Esophagus squamous epithelium (tissue), 5 donors: ENCODE measurements at places on chromosomes 6 and 20. TPM values are rescaled to one million over a fixed set of nuclear protein-coding genes. Genes with fewer than 3 reads are reported as not detected.

DNA sequence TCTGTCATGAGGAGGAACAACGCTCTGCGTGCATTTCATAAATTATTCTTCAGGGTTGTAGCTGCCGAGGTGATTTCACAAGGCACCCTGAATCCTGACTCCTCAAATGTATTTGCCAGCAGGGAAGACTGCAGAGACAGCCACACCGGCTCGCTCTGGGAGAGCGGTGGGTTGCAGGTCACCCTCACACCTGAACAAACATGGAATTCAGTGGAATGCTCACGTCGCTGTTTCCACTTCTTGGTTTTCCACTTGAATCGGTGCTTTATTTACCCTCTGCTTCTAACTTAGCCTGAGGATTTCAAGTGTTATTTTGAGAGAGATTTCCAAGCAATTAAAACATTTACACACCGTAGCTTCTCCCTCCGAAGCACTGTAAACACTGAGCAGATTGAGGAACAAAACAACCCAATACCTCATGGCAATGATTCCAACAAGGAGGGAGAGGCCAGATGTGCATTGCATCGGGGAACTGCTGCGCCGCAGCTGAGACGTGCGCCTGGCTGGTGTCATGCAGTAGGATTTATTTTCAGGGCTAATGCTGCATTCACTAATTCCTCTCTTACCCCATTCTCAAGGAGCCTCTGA is 59.5 kb upstream of the GGTLC1 start:
- no peaks in the 10 kb centered on the region for H3K36me3 ChIP-seq
- DNase-seq: no peak
- no peaks in the 10 kb centered on the region for H3K27me3 ChIP-seq
- H3K27ac ChIP-seq: no peak overlapping the region
- no peaks in the 10 kb centered on the region for H3K4me1 ChIP-seq
- no peak overlapping the region for H3K4me3 ChIP-seq

DNA sequence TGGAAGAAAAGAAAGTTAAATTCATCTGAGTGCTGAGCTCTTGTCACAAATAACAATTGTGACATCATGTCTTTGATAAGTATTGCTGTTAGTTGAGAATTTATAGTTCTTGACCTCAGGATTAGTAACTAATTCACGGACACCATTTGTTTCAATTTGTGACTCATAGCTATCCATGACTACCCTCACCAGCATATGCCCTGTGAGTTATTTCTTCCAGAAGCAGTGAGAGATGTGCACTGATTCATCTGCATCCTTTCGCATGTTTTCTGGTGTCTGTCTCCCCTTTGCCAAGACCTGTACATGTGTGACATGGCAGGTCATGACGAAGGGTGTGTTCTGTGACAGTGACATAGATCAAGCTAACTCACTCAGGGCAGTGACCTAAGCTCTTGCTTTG is 86.9 kb downstream of the SOBP start:
- H3K36me3 ChIP-seq: no peaks in the 10 kb centered on the region
- no peak for DNase-seq
- no peaks in the 10 kb centered on the region for H3K4me1 ChIP-seq
- no peaks in the 10 kb centered on the region for H3K27me3 ChIP-seq
- H3K4me3 ChIP-seq: no peak overlapping the region
- H3K27ac ChIP-seq: no peak overlapping the region

DNA sequence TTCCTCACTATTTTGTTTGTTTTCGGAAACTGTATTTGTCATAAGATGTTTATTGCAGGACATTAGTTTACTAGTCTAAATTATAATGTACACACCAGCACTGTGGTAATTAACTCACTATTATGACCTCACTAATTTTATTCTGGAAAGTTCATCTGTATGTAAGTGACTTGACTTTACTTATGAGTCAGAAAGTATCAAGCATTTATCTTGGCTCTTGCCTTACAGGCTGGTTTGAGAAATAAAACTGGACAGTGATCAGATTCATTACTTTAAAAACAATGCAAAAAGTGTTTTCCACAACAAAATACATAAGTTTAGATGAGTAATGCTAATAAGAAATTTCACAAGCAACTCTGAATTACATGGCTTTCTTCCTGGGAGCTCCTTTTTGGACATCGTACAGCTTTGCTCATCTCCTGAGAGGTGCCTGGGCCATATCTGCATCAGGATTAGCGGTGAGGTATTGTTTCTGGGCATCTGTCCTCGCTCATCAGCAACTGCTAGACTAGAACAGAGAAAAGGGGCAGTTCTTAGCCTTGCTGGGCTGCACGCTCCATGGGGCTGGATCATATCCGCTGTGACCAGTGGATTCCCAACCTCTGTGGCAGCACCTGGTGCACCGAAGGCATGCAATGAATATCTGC is 179.8 kb downstream of the SOD2 start:
- H3K36me3 ChIP-seq: no peaks in the 10 kb centered on the region
- H3K4me1 ChIP-seq: no peaks in the 10 kb centered on the region
- no peak overlapping the region for H3K27ac ChIP-seq

GRCh38 chr6:153048631-153049030 is 46.1 kb upstream of the MTRF1L start:
- no peak overlapping the region for H3K4me3 ChIP-seq
- H3K36me3 ChIP-seq: no peaks in the 10 kb centered on the region
- no peak overlapping the region for H3K27ac ChIP-seq
- H3K27me3 ChIP-seq: no peaks in the 10 kb centered on the region
- DNase-seq: no peak
- no peaks in the 10 kb centered on the region for H3K4me1 ChIP-seq

- peaks cover 5% of the 10 kb centered on the region for H3K4me1 ChIP-seq
- no peaks in the 10 kb centered on the region for H3K27me3 ChIP-seq
- H3K4me3 ChIP-seq: no peak overlapping the region
- no peaks in the 10 kb centered on the region for H3K36me3 ChIP-seq
- no peak overlapping the region for H3K27ac ChIP-seq
Observed at GRCh38 chr6:108966855-108967755, 118.9 kb downstream of the ARMC2 start.

DNA sequence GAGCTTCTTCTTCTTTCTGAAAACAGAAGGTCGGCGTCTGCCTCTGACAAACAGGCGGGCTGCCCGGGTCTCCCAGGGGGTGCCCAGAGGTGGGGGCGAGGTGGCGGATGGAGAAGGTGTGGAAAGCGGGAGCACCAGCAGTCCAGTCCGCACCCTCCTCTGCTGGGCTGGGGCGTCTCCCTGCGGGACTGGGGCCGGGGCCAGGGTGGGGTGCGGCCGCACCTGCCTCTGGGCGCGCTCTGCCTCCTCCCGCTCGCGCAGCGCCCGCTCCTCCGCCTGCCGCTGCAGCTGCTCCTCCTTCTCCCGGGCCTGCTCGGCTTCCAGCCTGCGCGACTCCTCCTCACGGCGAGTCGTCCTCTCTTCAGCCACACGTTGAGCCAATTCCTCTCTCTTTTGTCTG is 71.1 kb upstream of the BCLAF1 start:
- H3K27me3 ChIP-seq: no peaks in the 10 kb centered on the region
- no peak for DNase-seq
- no peak overlapping the region for H3K4me3 ChIP-seq
- no peak overlapping the region for H3K27ac ChIP-seq
- no peaks in the 10 kb centered on the region for H3K4me1 ChIP-seq
- H3K36me3 ChIP-seq: no peaks in the 10 kb centered on the region

- no peaks in the 10 kb centered on the region for H3K36me3 ChIP-seq
- no peaks in the 10 kb centered on the region for H3K27me3 ChIP-seq
- no peaks in the 10 kb centered on the region for H3K4me1 ChIP-seq
- H3K27ac ChIP-seq: no peak overlapping the region
- no peak for DNase-seq
- H3K4me3 ChIP-seq: no peak overlapping the region
Observed at GRCh38 chr20:8788831-8789230, 280.1 kb upstream of the PLCB4 start.

- H3K27ac ChIP-seq: peak overlapping the region; percentile 64
- H3K4me3 ChIP-seq: no peak overlapping the region
- H3K36me3 ChIP-seq: peaks cover 12% of the 10 kb centered on the region
- H3K27me3 ChIP-seq: no peaks in the 10 kb centered on the region
- DNase-seq: no peak
Observed at GRCh38 chr20:44204156-44204831, 6.3 kb downstream of the OSER1 start.

- no peak for DNase-seq
- H3K4me3 ChIP-seq: no peak overlapping the region
- H3K4me1 ChIP-seq: no peaks in the 10 kb centered on the region
- no peak overlapping the region for H3K27ac ChIP-seq
- H3K27me3 ChIP-seq: no peaks in the 10 kb centered on the region
- H3K36me3 ChIP-seq: no peaks in the 10 kb centered on the region
Observed at GRCh38 chr20:24364482-24364881, 104.9 kb upstream of the SYNDIG1 start.

DNA sequence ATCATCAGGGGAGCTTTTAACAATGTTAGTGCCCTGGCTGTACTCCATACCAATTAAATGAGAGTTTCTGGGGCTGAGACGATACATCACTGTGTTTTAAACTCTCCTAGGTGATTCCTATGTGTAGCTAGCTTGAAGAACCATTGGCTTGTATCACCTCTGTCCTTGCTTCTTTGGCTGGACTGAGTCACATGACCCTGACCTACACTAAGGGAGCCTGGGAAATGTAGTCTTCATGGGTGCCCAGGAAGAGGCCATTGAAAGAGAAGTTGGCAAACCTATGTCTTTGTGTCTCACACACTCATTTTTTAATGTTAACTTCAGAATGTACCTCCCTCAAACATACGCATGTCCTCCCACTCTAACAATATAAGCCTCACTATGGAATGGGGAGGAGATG is 506.6 kb downstream of the DHX35 start:
- H3K27me3 ChIP-seq: no peaks in the 10 kb centered on the region
- no peak overlapping the region for H3K27ac ChIP-seq
- no peaks in the 10 kb centered on the region for H3K4me1 ChIP-seq
- DNase-seq: no peak

Gene PGBD1
- 1.6 TPM for total RNA-seq

Gene CLDN20
- not detected for total RNA-seq

Gene KHDC1L
- not detected for total RNA-seq

Gene BCLAF1
- total RNA-seq: 79.8 TPM

Gene OLIG3
- total RNA-seq: not detected

Gene AKAP7
- 6.2 TPM for total RNA-seq

Gene KCNK5
- 10.5 TPM for total RNA-seq

Gene OR2H2
- not detected for total RNA-seq

Gene CRISP3
- 23.5 TPM for total RNA-seq

Gene GLP1R
- total RNA-seq: not detected

Gene IL17A
- not detected for total RNA-seq
